ENCODE measurements at places on chromosomes 4 and X. TPM values are rescaled to one million over a fixed set of nuclear protein-coding genes. Genes with fewer than 3 reads are reported as not detected.

TMEM271 gene
- total RNA-seq, result not detected

STPG2 gene
- not detected for total RNA-seq

ZNF595 gene
- total RNA-seq, result 9.9 TPM

OTUD6A gene
- not detected for total RNA-seq

PITX2 gene
- 1.0 TPM for total RNA-seq

DNA sequence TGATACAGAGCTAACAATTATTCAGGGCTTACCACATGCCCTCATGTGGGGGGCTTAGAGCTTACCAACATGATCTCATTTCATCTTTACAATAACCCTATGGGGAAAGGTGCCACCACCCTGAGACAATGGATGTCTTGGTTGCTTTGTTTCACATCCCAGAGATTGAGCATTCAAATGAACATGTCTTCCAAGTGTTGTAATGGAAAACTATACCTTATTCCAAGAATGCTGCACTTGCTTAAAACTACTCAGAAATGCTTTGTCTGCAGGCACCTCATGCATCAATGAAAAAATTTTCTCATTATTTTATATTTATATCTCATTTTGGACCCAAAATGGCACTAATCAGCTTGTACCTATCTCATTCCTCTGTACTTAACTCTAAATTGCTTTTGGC lies 34.6 kb downstream of the BCLAF3 start:
- no peak for DNase-seq

GRCh38 chrX:47143894-47144625 lies 442 bp downstream of the NDUFB11 start:
- no peak for DNase-seq

Data from epithelial cell of proximal tubule (primary cell).